Astrocyte (in vitro differentiated cells and primary cell): ENCODE measurements at places on chromosomes 7 and 10.

DNA sequence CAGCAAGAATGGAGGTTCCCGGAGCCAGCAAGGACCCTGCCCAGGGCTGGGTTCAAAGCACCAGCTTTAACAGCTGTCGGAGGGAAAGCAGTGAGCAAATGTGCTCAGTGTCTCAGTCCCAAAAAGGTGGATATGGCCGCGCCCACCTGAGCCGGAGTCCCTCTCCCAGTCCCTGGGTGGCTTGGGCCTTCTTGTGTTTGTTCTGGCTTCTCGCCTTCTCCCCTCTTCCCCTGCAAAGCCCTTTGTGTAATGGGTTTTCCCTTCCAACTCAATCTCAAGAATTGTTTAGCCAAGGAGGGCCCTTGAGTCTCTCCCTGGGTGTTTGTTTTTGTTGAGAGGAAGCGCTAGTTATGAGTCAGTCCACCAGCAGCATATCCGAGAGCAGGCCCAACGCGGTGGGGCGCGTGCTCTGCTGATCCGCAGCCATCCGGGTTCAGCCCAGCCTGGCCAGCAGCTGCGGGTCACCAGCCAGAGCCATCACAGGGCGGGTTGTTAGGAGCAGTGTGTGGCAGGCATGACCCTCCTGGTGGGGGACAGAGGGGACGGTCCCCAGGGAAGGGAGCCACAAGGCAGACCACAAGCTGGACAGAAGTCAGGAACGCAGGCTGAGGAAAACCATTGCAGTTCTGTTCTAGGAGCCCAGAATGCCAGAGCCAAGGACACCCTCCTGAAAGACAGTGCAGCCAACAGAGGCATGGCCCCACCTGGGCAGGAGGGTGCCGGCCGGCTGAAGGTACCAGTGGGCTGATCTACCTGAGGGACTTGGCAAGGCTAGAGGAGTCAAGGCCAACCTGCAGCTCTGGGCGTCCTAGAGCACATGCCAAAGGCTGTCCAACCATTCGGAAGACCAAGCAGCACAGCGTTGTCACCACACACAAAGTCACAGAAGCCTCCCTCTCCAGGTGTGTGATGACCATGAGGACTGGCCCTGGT lies 21.3 kb downstream of the CALML3 start:
- DNase-seq, result peak; percentile 87

DNA sequence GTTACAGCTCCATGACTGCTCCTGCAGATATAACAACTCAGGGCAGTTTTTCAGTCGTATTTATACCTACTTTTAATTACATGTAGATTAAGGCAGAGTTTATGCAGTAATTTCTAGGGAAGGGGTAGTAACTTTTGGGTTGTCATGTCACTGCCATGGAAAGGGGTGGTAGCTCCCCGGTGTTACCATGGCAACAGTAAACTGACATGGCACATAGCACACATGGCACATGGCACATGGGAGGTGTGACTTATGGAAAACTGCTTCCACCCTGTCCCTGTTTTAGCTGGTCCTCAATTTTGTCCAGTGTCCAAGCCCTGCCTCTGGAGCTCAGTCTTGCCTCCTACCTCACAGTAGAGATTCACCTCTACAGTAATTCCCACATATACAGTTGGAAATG lies 3.9 kb upstream of the TOMM7 start:
- DNase-seq, result no peak

DNA sequence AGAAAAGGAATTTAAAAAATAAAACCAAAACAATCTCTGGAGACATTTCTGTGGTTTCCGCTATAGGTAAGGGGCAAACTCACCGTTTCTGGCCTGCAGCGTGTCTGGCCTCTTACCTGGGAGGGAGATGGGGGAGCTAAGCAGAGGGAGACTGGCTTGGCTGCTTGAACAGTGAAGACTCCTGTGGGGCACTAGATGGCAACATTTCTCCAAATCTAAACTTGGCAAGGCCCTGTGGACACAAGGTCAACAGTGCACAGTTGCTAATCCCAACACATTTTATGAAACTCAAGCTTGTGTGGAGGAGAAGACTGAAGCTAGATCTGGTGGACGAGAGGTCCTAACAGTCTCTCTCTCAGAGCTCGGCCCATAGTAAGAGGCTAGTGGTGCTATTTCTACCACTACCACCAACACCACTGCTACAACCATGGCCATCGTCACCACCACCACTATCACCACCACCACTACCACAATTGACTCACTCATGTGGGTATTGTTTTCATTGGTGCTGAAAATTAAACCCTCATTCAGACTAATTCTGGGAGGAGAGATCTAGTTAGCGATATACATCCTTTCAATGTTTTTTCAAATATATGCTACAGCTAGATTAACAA lies 28.4 kb upstream of the CDHR3 start:
- DNase-seq, result no peak

- DNase-seq, result no peak
Observed at GRCh38 chr10:8113616-8114015, 59.1 kb downstream of the GATA3 start.

- no peak for DNase-seq
Observed at GRCh38 chr10:10919976-10920375, 97.7 kb upstream of the CELF2 start.
